ENCODE measurements at places on chromosomes 16 and 17.

GRCh38 chr16:81590714-81591544 is 146.3 kb downstream of the CMIP start:
- DNase-seq = no peak

DNA sequence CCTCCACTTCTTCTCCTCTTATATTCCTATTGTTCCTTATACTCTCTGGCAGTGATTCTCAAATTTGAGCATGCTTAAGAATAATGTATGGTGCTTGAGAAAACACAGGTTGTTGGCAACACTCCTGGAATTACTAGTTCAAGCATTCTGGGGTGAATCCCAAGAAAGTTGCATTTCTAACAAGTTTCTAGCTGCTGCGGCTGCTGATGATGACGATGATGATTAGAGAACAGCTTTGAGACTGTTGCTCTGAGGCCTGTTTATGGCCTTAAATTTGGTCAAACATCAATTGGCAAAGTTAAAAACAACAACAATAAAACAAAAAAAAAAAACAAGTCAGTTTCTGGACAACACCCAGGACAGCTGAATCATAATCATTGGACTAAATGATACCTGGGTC is 961.9 kb downstream of the CDH11 start:
- no peak for DNase-seq

GRCh38 chr17:77725846-77726245 is 232.7 kb upstream of the TNRC6C start:
- DNase-seq = no peak

DNA sequence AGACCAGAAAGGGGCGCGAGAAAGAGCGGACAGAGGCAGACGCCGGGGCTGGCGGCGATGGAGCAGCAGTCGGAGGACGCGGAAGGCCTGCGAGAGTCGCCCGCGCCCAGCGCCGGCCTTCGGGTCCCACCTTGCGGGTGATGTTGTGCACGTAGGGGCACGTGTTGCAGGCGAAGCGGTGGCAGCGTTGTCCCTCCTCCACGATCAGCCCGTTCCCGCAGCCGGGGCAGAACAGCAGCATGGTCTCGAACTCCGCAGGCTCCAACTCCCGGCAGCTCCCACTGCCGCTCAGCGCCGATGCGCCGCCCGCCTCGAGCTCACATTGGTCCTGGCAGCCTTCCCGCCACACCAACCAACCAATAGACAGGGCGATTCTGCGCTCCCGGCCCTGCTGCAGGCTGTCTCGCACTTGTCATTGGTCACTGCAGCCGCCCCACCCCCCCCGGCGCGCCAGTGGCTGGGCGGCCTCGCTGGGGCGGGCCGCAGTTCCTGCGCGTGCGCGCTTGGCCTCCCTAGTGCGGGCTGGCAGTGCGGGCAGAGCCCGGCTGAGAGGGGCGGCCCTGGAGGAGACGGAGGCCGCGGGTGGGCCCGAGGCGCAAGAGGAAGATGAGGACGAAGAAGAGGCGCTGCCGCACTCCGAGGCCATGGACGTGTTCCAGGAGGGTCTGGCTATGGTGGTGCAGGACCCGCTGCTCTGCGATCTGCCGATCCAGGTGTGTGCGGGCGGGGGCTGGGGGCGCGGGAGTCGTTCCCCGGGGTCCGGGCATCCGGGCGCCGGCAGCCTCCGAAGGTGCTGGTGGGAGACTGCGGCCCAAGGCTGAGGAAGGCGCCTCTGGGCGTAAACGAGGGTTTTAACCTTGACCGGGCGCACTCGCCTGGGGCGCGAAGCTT is at the start of the genes POLR3K and SNRNP25:
Gene POLR3K (minus strand): TSS at position 263 of the 891 bp plus-strand sequence. CDS start 22 bp downstream, at position 241.
Gene SNRNP25 (plus strand): TSS at position 483 of the 891 bp plus-strand sequence. CDS start 189 bp downstream, at position 672.
- peak; percentile 96 for DNase-seq

GRCh38 chr17:17816831-17817551 is 19.8 kb downstream of the SREBF1 start:
- DNase-seq = no peak

GRCh38 chr16:51440131-51440889 is 289.2 kb upstream of the SALL1 start:
- DNase-seq = no peak

- no peak for DNase-seq
Observed at GRCh38 chr17:67400193-67400592, 23.1 kb downstream of the PITPNC1 start.

DNA sequence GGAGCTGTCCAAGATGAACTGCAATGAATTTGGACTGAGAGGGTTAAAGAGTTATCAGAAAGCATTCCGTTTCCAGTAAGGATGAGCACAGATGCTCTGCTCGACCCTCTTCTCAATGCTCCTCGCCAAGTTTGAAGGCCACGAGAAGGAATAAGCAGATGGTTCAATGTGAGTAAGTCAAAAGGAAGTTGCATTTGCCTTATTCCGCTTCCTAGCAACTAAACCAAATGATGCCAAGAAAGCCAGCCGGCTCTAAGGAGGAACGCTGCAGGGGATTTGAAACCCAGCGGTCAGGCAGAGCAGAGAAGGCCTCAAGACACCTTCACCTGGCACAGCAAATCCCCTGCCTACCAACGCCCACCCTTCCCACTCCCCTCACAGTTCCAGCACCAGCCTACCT is 52.1 kb upstream of the CNEP1R1 start:
- no peak for DNase-seq

- no peak for DNase-seq
Observed at GRCh38 chr16:15907863-15908478, 19.6 kb upstream of the CEP20 start.

DNA sequence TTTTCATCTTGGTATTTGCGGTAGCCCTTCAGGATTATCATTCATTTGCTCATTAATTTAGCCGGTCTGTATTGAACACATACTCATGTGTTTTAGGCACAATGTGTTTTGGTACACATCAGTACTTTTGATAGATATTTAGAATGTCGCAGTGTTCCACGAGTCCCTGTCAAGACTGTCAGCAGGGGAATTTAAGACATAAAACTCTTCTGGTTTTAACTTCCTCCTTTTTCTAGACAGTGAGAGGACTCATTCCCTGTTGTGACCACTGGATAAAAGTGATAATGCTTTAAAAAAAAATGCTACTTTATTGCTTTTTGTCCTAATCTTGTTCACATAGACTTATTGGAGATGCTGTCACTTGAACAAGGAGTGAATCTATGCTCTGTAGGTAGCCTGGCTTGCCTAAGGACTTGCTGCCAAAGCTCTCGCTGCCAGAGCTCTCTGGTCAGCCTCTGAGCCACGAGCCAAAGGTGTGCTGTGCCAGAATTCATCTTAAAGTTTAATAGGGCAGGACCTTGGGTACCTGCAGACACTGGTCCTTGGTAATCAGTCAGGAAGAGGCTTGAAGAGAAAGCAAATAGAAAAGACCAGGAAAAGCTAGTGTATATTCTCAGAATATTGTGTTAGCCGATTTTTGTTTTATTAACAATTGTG is 5.4 kb downstream of the DCAF7 start:
- no peak for DNase-seq

- DNase-seq = no peak
Observed at GRCh38 chr16:22014271-22014873, 6.5 kb downstream of the MOSMO start.

DNA sequence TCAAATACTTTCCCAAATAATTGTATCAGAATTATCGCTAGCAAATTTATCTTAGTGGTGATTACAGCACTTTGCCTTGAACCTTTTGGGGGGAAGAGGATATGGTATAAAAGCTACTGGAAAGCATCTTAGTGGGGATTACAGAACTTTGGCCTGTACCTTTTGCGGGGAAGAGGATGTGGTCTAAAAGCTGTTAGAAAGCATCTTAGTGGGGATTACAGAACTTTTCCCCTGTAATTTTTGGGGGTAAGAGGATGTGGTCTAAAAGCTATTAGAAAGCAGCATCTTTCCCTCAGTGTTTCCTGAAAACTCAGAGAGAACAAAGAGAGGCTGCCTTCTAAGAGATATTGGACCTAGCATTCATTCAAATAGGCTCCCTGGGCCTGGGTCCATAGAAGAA is 4.1 kb downstream of the SLFN12 start:
- no peak for DNase-seq

GRCh38 chr16:3274947-3275346 is 8.3 kb upstream of the ZNF263 start:
- DNase-seq = no peak

- no peak for DNase-seq
Observed at GRCh38 chr16:1818873-1819525, 7.6 kb downstream of the HAGH start.

GRCh38 chr17:68599091-68599490 is 2.1 kb downstream of the FAM20A start:
- DNase-seq = no peak

GRCh38 chr17:38970804-38971203 is 3.6 kb upstream of the FBXO47 start:
- DNase-seq = no peak

- no peak for DNase-seq
Observed at GRCh38 chr17:80517641-80518040, 27.0 kb upstream of the RPTOR start.

DNA sequence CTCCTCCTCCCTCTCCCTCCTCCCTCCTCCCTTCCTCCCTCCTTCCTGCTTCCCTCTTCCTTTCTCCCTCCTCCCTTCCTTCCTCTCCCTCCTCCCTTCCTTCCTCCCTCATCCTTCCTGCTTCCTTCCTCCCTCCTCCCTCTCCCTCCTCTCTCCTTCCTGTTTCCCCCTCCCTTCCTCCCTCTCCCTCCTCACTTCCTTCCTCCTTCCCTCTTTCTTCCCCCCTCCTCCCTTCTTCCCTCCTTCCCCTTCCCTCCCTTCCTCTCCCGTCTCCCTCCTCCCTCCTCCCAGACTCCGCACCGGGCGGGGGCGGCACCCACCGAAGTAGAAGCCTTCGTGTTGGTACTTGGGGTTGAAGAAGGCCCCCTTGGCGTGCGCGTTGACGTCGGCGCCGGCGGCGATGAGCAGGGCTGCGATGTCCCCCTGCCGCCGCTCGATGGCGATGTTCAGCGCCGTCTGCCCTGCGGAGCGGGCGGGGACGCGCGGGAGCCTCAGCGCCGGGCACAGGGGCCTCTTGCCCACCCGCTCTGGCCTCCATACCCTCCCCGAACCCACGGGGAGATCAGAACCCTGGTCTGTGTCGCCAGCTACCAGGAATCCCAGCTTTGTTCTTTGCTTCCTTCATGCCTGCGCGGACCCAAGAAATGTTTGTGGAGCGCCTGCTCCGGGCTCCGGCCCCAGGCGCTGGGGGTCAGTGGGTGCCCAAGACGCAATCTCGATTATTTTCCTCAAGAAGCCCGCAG is 22.2 kb downstream of the TRPV3 start:
- DNase-seq = peak; percentile 31

DNA sequence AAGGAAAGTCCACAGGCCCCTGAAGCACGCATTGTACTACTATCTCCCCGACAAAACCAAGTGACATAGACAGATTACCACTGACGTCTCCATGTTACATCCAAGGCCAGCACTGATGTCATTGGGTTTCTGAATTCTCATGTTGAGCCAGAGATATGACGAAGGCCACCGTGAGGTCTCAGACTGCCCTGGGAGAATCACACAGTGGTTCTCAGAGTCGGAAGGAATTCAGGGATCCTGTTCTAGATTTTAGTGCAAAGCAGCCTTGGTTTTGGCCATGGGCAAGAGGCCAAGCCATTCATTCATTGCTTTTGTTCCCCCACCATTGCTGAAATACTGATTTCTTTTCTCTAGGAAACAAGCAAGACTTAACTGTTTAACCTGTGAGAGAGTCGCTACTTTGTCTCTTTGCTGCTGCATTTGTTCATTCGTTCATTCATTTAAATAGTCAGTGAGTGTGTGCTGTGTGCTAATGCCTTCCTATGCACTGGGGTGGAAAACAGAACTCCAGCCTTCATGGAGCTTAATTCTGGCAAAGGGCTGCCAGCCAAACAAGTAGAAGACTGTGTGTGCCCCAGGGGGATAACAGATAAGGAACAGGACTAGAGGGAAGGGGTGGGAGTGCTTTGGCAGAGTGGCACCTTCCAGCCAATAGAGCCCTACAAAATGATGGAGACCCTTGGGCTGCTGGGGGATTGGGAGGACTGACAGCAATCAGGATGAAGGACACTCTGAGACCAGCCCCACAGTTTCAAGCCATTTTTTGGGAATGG is 222.3 kb downstream of the MSI2 start:
- DNase-seq = no peak

DNA sequence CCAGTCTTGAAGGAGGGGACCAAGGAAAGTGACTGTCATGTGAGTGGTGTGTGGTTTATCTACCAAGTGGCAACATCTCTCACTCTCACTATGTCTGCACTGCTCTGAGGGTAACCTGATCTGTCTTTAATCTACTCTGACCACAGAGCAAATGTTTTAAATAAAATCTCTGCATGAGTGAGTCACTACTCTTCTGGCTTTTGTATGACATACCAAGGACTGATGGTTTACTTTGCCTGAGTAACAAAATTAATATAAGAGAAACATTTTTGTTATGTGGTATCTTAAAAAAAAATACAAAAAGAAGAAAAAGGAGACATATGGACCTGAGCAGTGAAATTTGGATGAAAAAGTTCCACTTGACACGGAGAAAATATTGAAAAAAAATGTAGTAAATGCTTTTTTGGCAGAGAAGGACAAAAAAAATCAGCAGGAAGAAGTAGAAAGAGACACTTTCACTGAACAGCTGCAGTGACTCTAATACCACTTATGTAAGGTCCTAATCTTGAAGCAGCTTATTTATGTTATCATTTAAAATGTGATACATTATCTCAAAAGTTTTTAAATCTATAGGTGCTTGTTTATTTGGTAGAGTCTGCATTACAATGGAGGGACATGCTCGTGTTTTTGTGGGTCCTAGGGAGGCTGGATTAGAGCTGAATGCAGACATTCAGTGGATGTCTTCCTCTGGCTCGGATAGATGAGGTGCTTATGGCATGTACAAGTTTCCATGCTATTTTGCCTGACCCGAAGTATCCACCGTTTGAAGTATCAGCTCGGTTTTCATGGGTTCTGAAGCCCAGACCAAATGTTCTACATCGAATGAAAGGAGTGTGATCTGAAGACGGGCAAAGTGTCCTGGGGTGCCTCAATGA is 240.7 kb downstream of the MAP2K6 start:
- peak; percentile 82 for DNase-seq

- DNase-seq = no peak
Observed at GRCh38 chr17:72273289-72274056, 152.7 kb downstream of the SOX9 start.

- DNase-seq = no peak
Observed at GRCh38 chr16:15778999-15779614, 77.7 kb downstream of the MYH11 start.

DNA sequence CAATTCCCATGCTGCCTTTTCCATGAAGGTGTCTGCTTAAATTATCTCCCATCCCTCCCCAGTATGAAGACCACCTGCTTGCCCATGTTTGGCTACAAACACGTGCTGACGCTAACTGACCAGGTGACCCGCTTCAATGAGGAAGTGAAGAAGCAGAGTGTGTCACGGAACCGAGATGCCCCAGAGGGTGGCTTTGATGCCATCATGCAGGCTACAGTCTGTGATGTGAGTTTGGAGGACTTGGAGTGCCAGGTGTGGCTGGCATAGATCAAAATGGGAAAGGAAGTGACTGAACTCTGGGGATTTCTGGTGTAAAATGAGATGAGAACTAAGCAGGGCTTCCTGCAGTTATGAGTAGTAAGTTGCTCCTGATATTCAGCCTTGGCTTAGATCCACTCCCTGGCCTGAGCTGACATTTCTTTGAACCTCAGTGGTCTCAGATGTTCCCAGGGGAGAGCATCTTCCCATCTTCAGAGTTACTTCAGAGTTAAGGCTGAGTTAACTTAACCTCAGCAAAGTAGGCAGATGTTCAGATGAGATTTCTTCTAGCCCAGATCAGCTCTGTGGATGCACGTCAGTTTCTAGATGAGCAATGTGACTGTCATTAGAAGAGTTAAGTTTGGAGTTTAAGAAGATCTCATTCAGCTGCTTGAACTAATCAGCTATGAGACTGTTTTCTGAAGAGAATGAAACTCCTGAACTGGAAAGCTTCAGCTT is 32.7 kb downstream of the ITGB3 start:
- DNase-seq = no peak

GRCh38 chr16:2278272-2278608 is 10.3 kb upstream of the RNPS1 start:
- DNase-seq = no peak

- DNase-seq = no peak
Observed at GRCh38 chr17:63279498-63280230, 166.4 kb downstream of the CYB561 start.

Measured in AG09319 (cell line).